T-cell (primary cell): ENCODE measurements at places on chromosomes 5 and 9.

DNA sequence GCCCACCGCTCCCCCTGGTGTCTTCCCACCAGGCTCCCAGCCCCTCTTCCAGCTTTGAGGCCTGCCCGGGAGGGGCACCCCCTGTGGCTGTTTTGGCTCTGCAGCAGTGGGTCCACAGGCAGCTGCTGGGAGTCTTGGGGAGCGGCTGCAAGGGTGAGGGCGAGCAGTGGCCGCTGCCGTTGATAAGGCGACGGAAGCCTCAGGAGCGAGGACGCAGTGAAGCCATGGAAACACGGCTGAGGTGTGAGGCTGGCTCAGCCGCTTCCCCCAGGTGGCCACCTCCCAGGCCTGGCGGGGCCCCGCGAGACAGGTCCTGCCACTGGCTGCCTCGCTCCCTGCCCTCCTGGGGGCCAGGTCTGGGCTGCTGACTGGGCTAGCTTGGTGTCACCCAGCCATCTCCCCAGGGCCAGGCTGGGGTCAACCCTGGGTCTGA lies 41.5 kb downstream of the CXXC5 start:
- DNase-seq: no peak

- no peak for DNase-seq
Observed at GRCh38 chr5:56840597-56840996, 25.2 kb downstream of the MAP3K1 start.

GRCh38 chr9:4068449-4068848 lies 231.4 kb downstream of the GLIS3 start:
- DNase-seq: no peak

DNA sequence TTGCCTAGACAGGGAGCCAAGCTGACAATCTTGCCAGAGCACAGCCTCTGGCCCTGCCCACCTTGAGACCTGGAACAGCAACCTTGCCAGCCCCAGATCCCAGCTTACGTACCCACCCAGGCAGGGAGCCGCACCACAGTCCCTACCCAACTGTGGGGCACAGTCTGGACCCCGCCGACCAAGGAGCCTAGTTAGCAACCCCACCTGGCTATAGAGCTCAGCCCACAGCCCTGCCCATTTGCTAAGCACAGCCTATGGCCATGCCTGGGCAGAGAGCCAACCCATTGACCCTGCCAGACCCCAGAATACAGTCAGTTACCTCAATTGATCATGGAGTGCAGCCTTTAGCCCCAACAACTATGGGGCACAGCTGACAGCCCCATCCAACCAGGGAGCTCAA lies 97.9 kb upstream of the SH3GL2 start:
- DNase-seq: no peak

GRCh38 chr5:150175536-150175935 lies 9.0 kb downstream of the CDX1 start:
- no peak for DNase-seq

DNA sequence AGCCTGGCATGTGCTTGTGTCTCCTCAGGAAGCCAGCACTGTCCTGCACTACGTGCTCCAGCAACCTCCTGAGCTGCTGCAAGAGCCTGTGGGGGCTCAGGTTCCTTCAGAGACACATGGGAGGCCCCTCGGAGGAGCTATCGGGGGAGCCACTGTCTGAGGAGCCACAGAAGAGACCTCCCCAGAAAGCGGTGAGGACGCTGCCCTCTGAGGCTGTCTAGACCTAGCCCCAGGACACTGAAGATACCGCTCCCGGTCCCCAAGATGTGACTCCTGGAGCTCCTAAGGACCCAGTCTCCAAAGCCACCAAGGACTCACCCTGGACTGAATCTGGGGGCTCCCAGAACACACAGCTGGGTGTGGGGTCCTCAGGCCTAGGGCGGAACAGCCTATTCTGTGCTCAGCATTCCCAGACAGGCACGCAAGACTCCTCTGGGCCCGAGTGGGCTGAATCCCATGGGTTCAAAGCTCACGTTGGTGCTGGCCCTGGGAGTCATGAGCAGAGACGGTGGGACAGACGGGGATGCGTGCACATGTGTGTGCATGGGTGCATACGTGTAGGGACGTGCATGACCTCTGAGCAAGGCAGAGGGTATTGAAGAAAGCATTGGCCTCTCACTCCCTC lies 50.0 kb downstream of the HRH2 start:
- no peak for DNase-seq

- DNase-seq: no peak
Observed at GRCh38 chr9:91074866-91075265, 273.2 kb downstream of the SYK start.

DNA sequence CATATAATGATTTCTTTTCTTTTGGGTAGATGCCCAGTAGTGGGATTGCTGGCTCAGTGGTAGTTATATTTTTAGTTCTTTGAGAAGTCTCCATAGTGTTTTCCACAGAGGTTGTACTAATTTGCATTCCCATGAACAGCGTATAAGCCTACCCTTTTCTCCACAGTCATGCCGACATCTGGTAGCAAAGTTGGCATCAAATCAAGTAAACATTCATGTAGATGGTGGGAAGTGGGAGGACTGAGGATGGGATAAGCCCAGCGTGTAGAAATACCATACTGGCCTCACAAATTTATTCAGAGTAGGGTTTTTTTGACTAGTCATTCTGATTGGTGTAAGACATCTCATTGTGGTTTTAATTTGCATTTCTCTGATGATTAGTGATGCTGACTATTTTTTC lies 115.4 kb downstream of the EGFLAM start:
- no peak for DNase-seq

- no peak for DNase-seq
Observed at GRCh38 chr9:130530938-130531337, 48.4 kb upstream of the FUBP3 start.

DNA sequence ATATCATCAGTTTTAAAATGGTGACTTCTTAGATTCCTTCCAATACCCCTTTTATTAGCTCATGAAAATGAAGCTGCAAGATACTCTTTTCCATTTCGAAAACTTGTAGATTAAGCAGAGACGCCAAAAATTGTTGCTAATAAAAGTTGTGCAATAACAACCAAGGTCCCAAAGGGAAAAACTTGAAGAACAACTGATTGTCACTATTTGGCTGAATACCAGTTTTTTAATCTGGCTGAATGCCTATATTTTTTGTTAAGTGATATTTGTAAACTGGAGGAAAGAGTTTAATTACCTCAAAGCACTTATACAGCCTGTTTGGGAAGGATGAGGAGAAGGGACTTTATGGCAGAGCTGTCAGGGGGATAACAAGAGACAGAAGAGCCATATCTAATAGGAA lies 14.6 kb downstream of the C5orf58 start:
- no peak for DNase-seq

DNA sequence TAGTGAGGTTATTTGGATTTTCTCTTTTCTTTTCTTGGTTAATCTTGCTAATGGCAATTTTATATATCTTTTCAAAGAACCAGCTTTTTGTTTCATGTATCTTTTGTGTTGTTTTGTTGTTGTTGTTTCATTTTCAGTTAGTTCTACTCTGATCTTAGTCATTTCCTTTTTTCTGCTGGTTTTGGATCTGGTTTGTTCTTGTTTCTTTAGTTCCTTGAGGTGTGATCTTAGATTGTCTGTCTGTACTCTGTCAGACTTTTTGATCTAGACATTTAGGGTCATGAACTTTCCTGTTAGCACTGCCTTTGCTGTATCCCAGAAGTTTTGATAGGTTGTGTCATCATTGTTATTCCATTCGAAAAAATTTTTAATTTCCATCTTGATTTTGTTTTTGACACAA lies 399.7 kb downstream of the TLE1 start:
- no peak for DNase-seq

DNA sequence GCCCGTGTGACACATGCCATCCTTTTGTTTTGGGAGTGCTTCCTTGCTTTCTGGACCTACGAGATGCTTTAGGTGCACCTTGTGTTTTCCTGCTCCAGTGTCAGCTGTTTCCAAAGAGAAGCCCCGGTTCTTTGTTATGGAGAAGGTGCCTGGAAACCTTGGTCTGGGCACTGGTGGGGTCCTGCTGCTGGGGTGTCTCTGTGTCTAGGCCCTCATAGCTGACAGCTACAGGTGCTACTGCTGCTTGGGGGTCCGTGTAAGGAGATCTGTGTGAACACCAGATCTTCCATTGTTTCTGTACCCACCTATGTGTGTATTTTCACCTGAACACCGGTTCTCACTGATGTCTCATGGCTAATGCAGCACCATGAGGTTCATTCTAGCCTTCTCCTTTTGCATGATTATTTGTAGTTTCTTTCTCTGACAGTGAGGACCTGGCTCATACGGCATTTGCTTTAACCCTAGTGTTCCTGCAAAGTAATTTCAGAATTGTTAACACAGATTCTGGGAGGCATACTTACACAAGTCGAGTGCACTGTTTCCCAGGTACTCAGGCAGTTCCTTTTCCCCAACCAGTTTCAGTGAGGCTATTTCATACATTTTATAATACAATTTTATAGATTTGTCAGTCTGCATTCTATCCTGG lies 13.2 kb upstream of the FAM120AOS start:
- no peak for DNase-seq

- DNase-seq: no peak
Observed at GRCh38 chr9:135034106-135034505, 53.4 kb upstream of the OLFM1 start.

- no peak for DNase-seq
Observed at GRCh38 chr5:126864042-126864688, 87.2 kb downstream of the LMNB1 start.

GRCh38 chr5:119078071-119078846 lies 7.4 kb downstream of the DMXL1 start:
- DNase-seq: no peak

GRCh38 chr9:128340691-128341434 lies 536 bp downstream of the SLC27A4 start:
- no peak for DNase-seq

DNA sequence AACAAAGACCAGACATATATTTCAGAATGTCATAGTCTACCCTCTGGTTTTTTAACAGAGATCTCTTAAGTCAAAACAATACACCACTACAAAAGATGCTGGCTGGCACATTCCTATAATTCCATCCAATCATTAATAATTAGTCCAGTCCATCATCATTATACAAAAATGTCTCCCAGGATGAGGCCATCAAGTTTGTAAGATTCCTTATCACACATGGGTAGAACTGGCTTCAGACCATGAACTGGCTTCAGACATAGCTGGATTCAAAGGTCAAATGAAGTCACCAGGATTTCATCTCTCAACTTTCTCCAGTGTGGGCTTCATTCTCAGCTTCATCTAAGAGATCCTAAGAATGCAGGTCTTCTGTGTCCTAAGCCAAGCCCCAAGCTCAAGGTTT lies 147.1 kb downstream of the ENC1 start:
- DNase-seq: no peak

DNA sequence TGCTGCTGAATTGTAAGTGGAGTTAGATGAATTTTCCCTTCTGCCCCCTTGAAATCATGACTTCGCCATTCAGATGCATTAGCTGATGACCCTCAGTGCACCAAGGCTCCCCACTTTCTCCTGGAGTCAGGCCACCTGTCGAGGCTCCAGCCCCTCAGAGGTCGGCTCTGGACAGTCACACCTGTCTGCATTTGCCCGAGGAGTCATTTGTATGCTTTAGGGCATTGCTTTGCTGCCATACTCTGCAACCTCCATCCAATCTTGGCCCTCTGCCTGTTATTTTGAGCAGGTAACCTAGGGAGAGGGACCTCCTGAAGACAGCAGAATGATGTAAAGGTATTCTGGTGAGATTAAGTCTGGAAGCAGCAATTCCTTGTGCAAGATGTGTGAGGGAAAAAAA lies 144.8 kb downstream of the MACROH2A1 start:
- no peak for DNase-seq

GRCh38 chr5:89301321-89302025 lies 418.5 kb upstream of the MEF2C start:
- no peak for DNase-seq

DNA sequence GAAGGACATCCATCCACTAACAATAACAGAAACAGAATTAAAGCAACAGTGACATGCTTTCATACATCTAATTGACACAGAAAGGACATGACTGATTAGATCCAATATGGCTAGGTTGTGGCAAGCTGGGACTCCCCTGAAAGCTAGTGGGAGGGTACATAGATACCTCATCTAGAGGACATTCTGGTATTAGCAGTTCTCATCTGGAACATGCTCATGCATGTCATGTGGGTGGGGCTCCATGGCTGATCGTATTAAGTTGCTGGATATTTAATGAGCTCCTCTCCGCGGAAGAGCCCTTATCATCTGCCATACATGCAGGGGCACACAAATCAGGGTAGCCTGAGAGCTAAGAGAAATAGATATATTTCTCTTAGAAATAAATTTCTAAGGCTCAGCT lies 358.9 kb downstream of the ICE1 start:
- DNase-seq: no peak

GRCh38 chr5:80409367-80409966 lies 1.6 kb downstream of the ZFYVE16 start:
- DNase-seq: no peak

DNA sequence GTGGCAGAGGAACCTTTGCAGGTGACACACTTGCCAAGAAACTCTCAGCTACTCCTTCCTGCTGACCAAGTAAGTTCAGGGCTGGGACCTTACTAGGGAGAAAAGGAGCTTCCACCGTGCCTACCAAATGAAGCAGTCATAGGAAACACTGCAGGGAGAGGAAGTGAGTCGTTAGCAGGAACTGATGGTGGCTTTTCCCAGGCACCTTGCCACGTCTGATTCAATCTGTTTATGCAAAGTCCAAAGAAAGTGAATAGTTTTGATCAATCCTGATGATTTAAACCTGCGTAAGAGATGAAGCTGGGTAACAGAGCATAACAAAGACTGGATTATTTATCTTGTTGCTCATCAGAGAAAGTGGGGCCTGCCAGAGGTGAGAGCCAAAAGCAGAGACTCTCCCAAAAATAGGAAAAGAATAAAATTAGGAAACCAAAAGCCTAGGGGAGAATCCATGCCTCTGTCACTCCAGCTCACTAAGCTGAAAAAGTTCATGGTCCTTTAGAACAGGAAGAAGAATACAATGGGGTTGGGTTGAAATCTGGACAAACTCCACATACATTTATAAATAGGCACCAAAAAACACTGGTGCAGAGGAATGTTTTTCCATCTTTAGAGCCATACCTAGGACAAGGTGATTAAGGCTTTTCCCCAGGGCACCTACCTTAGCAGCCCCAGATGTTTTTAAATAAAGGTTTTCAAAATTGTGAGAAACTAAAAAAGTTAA lies 9.3 kb upstream of the PFDN1 start:
- DNase-seq: no peak

GRCh38 chr5:146048994-146049703 lies 56.2 kb downstream of the PLAC8L1 start:
- no peak for DNase-seq

DNA sequence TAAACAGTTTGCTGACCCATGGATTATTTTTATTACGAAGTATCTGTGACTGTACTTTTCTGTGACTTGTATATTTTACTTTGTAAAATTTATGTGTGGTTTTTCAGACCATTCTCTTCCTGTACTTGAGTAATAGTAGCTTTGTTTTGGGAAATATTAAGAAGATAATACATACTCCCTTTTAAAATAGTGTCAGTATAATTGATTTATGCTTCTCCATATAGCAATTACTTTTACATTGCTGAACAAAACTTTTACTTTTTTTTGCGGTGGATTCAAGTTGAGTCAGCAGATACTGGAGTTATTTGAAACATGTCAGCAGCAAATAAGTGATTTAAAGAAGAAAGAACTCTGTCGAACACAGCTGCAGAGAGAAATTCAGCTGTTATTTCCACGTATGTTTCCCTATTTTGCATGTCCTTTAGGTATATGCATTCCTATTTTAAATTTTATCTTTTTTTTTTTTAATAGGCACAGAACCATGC lies 28.4 kb downstream of the TENT2 start:
- DNase-seq: no peak
